ENCODE measurements at places on chromosomes 5 and 9.

GRCh38 chr5:11311731-11312130, 550.7 kb upstream of the DAP start:
- DNase-seq = no peak

GRCh38 chr5:13063088-13063487, 881.4 kb downstream of the DNAH5 start:
- no peak for DNase-seq

GRCh38 chr5:179668391-179668790, 12.4 kb downstream of the CBY3 start:
- DNase-seq = no peak

DNA sequence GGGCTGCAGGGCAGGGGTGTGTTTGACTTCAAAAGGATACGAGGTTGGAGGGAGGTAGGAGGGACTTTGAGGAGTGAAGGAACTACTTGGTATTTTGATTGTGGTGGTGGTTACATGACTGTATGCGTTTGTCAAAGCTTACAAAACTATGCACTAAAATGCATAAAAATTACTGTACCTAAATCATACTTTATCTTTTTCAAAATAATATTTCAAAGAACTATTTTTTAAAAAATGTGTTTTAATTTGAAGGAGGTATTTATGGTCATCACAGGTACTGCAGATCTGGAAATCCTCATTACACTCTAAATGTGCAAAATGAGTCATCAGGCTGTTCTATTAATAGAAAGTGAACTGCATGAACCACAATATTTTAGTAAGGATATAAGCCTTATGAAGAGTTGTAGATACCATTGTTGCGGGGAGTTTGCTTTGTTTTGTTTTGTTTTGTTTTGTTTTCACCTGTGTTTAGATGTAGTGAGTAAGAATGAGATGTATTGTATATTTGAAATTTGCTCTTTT, 116.9 kb downstream of the ARRDC3 start:
- DNase-seq = no peak
